ENCODE measurements at places on chromosomes 5 and 9.

DNA sequence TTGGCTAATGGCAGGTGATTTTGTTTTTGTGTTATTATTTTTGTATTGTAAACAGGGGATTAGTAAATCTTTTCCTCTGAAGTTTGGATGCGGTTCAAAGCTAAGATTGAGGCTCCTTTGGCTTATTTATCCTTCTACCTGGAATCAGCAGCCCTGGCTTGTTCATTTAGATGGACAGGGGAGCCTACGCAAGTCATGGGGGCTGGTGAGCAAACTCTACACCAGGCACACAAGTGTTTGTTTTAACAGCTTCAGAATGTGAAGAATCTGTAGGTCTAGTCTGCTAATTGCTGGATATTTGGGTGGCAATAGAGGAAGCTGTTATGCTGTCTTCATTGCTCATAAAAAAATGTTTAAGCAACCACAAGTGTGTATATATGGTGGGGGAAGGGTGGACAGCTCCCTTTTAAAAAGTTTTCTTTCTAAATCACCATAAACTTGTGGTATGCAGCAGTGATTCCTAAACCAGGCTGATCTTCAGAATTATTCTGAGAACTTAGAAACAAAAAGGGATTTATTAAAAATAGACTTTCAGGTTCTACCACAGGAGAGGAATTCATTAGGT lies 20.7 kb downstream of the ZNF462 start:
- DNase-seq = no peak

GRCh38 chr5:150428106-150428876 lies 15.6 kb upstream of the CD74 start:
- DNase-seq = no peak

- peak; percentile 27 for DNase-seq
These were observed 461.3 kb downstream of the EBF1 start for GRCh38 chr5:158638396-158638795.

DNA sequence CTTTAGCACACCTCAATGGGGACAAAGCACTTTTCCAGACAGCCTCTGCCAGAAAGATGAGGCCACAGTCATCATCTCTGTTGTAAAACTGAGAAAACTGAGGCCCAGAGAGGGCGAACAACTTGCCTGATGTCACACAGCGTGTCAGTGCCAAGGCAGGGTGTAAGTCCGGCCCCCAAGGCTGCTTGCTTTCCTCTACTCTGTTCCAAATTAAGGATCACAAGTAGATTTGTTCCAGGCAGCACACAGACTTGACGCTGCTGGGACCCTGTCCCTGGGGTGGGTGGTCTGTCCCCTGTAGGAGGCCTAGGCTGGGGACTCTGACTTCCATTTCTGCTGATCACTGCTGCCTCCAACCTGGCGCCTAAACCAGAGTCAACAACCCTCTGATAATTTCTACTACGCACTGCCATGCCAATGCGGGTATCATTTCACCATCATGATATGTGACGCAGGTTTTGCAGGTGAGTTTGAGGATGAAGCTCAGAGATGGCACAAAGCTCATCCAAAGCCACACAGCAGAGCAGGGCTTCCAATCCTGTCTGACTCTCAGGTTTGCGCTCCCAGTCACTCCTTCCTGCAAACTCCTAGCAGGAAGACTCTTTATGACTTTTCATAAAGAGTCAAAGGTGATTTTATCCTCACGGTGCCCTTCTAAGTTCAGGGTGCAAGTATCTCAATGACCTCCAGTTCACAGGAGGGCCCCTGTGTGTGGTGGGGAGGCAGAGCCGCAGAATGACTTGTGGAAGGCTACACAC lies 13.5 kb upstream of the RALGDS start:
- no peak for DNase-seq

DNA sequence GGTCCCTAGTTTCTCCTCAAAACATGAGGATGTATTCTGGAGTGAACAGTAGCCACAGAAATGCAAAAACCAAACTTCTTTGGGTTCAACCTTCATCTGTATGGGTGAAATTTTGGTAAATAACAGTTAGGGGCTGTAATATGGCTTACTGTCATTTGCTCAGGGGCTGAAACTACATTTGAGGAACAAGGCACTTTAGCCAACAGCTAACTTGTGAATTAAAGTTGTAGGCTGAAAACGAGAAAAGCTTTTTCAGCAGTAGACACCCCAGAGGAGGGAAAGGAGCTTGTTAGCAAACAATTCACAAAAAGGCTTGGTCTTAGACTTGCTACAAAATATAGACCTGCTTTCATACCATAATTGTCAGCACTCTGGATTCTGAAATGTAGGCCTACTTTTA lies 6.6 kb downstream of the TMEM171 start:
- no peak for DNase-seq

GRCh38 chr5:122704247-122705036 lies 70.4 kb upstream of the SNX2 start:
- no peak for DNase-seq

GRCh38 chr5:143064218-143064641 lies 294.1 kb downstream of the ARHGAP26 start:
- DNase-seq = no peak

- DNase-seq = no peak
These were observed 81.4 kb upstream of the ANKRD55 start for GRCh38 chr5:56314529-56314928.

- DNase-seq = no peak
These were observed 538.5 kb upstream of the WWC1 start for GRCh38 chr5:167752936-167753335.

- DNase-seq = no peak
These were observed 226.1 kb upstream of the PIK3R1 start for GRCh38 chr5:67989456-67989855.

DNA sequence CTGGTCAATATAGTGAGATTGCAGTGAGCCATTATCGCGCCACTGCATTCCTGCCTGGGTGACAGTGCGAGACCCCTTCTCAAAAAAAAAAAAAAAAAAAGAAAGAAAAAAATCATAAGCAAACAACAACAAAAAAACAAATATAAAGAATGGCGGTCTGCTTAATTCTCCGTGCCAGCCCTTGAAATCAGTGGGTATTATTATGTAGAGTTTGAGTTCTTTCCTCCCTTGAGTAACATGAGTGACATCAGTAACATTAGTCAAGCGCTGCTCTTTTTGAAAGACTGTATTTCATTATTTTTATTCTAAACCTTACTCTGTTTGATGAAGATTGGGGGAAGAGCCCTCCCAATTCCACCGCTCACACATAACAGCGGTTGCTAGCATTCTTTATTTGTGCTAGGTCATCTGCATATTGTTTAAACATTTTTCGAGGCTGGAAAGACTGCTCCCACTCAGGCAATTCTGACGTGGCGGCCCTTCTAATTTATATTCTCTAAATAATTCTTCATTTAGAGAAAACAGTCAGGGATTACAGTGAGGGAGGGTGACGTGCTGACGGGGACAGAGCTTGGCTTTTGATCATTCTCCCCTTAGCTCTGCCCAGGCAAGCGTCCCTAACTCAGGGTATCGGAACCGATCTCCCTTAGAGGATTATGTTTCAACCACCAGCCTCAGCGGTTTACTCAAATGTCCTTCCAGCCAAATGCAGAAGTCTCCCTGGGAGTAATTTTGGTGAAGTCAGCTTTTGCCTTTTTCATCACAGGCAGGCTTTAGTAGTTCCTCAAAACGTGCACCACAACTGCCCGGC lies 860 bp upstream of the MARCHF6 start:
- DNase-seq = peak; percentile 67

- no peak for DNase-seq
These were observed 37.1 kb upstream of the FAT2 start for GRCh38 chr5:151628112-151628823.

GRCh38 chr9:36364577-36364976 lies 35.5 kb downstream of the RNF38 start:
- no peak for DNase-seq

DNA sequence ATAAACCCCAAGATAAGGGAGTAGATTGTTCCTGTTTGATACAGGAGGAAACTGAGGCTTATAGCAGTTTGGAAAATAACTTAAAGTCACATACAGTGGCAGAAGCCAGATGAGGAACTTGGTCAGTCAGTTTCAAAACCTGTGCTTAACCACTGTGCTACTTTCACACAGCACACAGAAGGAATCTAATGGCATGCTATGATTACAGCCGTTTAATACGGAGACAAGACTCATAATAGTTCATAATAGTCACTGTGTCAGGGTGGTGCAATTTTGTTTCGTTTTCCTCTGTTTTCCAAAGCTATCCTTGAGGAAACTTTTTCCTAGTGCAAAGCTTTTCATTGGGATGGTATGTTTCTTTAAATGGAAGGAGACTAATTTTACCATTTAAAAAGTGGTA lies 112.3 kb downstream of the GCNT1 start:
- no peak for DNase-seq

DNA sequence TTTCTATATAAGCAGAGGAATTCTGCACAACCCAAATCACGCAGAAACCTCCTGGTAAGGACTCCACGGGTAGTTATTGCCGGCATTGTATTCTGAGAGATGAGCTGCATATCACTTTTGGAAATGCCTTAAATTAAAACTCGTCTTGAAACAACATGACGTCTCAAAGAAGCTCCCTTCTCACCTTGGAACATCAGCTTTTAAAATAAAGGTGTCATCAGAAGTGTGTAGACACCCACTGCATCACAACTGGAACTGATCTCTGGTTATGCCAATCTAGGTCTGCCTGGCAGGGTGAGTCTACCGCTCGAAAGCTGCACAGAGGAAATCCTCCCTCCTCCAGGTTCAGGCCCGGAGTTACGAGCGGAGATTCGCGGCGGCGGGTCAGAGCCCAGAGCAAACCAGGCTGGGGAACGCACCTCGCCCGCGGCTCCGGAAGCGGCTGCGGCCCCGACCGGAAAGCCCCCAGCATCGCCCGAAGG lies 974 bp upstream of the SLC12A2 start:
- DNase-seq = peak; percentile 40

DNA sequence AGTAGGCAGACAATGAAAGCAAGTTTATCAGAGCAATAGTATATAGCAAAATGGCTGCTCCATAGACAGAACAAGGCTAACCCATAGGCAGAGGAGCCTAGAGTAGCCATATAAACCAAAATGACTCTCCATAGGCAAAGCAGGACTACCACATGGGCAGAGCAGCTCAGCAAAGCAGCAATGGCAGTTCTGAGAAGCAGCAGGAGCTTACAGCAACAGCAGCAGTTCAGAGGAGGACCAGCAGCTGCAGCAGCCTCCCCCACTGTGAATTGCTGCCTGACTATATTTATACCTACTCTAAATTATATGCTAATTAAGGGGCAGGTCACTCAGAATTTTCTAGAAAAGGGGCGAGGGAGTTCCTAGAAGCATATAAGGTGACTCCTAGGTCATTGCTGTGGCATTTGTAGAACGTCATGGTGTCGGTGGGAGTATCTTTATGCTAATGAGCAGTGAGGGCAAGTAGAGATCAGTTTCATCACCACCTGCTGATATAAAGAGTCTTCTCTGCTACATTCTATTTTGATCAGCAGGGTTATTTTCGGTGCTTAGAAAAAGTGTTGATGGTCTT lies 1115.5 kb downstream of the DTWD2 start:
- no peak for DNase-seq

- DNase-seq = no peak
These were observed 59.1 kb upstream of the NIPAL4 start for GRCh38 chr5:157400741-157401495.

DNA sequence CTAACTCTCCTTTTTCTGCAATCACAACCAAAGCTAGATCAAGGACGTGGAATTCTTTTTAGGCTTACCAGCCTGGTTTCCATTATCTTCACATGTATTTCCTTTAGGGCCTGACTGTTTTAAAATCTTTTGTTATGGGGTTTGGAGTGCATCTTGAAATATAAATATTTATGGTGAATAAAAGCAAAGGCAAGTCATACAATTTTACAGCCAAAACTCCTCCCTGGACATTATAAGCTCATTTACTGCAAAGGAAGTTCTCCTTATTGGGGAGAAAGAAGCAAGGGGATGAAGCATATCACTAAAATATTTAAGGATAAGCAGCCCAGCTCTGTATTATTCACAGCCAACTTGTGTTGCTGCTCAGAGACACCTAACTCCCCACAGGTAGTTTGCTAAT lies 132.2 kb upstream of the TARS1 start:
- DNase-seq = no peak

GRCh38 chr5:98144710-98145109 lies 628.8 kb upstream of the RGMB start:
- no peak for DNase-seq

- no peak for DNase-seq
These were observed 154.1 kb upstream of the CDH12 start for GRCh38 chr5:23007236-23007635.

GRCh38 chr5:90169078-90169477 lies 240.5 kb downstream of the CETN3 start:
- DNase-seq = no peak

DNA sequence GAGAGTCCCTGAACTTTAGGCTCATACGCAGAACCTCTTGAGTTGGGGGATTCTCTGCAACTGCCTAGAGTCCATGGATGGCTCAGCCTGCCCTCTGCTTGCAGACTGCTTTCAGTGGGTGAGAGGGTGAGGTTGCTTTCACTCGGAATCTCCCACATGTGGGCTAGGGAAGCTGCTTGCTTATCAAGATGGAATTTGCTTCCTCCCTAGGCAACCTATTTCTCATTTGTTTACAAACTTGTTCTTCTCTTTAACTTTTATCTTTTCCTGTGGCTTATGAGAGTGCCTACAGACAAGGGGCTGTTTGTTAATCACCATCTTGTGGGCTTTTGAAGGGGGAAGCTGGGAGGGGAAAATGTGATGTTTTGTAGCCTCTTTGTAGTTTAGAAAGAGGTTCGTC lies 10.0 kb downstream of the TLE4 start:
- DNase-seq = no peak

- DNase-seq = no peak
These were observed 2.8 kb downstream of the CCDC152 start for GRCh38 chr5:42759456-42759855.

DNA sequence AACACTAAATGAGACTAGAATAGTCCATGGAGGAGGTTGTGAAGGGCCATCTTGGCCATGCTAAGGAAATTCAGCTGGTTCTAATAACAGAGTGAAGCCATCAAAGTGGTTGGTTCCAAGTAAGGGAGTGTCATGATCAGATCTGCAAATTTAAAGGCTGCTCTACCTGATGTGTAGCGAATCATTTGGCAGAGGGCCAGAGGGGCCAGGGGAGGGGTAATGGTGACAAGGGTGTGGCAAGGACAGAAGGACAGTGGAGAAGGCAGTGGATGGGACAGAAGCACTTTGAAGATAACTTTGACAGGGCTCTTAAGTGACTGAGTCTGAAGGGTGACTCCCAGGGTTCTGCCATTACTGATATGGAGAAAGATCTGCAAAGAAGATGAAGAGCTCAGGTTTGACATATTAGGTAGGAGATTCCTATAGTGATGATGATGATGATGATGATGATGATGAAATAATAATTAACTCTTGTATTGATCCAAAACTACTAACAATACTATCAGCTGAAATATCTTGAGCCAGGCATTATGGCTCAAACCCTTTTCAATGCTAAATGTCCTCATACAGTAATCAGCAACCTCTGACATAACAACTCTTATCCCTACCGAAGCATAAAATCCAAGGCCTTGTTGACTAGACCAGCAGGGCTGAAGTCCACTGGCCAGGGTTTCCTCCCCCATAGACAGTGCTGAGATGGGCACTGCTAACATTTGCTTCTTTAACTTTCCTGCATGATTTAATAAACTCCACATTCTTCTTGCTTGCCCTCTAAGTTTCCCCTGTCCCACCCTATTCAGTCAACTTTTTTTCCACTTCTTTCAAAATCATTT lies 20.0 kb downstream of the KIAA1191 start:
- DNase-seq = no peak
